ENCODE measurements at places on chromosomes 1 and 21.

GRCh38 chr1:19504796-19505692, 19.7 kb upstream of the CAPZB start:
- no peak for DNase-seq

- no peak for DNase-seq
Observed at GRCh38 chr1:1391225-1391624, 7.9 kb downstream of the CCNL2 start.

DNA sequence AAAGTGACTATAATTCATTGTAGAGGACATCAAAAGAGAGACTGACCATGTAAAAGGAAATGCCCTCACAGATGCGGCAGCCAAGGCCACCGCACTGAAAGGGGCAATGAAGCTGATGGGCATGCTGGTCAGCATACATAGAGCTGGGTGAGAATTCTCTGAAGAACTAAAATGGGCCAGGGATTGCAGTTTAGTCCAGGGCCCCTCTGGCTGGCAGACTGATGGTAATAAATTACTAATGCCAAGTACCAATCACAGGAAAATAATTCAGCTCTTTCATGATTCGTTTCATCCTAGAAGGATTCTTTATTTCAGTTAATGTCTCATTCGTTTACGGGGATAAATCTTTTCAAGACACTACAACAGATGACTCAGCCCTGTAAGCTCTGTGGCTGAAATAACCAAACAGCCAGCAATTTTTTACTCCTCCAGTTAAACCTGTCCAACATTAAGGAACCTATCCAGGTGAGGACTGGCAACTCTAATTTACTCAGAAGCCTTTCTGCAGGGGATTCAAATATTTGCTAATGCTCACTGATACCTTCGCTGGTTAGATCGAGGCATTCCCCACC, 56.9 kb upstream of the MAP1LC3C start:
- DNase-seq, result no peak

DNA sequence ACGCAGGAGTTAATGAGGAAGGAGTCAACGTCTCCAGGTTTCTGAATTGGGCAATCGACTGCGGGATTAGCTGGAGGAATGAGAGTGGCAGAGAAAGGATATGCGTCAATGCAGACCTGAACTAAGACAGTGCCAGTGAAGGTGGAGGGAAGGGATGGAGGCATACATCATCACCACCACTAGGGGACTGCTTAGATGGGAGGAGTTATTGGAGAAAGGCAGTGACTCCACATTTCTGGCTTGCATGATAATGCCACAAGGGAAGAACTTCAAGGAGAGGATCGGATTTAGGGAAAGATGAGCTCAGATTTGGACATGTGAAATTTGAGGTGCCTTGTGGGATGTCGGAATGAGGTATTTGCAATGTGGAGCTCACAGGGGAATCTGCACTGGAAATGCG, 17.5 kb downstream of the VASH2 start:
- no peak for DNase-seq

DNA sequence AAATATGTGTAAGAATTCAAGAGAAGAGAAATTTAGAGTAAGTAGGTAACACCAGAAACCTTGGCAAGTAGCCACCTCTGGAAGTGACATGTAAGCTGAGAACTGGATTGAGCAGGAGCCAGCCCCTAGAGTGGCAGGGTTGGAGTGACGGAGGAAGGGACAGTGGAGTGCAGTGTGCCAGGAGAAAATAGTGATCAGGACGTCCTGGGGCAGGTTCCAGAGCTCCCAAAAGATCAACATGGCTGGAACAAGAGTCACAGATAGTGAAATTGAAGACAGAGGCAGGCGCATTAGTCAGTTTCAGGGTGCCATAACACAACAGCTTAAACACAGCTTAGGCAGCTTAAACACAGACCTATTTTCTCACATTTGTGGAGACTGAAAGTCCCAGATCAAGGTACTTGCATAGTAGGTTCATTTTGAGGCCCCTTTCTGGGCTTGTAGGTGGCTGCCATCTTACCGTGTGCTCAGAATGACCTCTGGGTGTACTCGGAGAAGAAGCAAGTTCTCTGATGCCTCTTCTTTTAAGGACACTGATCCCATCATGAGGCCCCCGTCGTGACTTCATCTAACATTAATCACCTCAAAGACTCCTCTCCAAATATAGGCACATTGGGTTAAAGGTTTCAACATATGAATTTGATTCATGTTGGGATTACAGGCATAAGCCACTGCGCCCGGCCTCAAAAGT, 37.2 kb downstream of the GNPAT start:
- no peak for DNase-seq

DNA sequence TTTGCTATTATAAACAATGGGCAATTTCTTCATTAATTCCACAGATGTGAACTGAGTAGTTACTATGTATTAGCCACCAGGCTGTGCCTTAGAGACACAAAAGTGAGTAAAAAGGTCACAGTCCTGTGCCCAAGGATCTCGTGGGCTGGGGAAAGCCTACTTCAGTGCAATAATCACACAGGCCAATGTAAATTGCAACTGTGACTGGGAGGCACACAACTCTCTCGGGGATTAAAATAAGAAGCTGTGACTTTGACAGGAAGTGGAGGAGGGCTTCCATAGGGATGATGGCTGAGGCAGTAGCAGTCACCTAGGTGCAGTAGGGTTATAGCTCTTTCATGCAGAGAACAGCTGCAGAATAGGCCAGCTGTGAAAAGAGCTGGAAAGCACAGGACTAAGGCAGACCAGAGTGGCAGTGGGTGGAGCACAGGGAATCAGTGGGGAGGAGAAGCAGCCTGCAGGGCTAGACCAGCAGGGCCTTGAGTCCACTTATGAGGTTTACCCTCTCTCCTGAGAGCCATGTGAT, 121.9 kb downstream of the MAB21L3 start:
- no peak for DNase-seq

All from NK-92 treated with Interleukin-12 subunit alpha and Interleukin-12 subunit beta, amount 100 ng/mL, for 24 hours (cell line).